Stimulated activated CD8-positive, alpha-beta memory T cell treated with anti-CD3 and anti-CD28 coated beads, Interleukin-2, amount 100 ng/mL, for 48 hours (primary cell): ENCODE measurements at places on chromosomes 16 and 17.

GRCh38 chr17:39954876-39955275 is 7.9 kb upstream of the GSDMA start:
- no peak for DNase-seq

DNA sequence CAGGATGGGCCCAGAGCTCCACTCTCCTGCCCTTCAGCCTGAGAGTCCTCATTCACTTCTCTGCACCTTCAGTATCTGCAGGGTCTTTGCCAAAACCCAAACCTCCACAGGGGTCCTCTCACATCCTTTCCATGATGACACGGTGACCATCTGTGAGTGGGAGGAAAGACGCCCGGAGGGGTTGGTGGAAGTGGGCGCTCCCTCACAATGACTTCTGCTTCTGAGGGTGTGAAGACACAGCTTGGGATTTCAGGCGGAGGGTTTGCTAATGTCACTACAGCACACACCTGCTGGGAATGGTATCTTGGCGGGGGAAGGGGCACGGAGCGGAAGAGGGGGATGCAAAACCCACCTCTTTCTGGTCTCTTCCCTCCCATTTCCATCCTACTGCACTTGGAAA is 115.1 kb upstream of the SDK2 start:
- DNase-seq = no peak

DNA sequence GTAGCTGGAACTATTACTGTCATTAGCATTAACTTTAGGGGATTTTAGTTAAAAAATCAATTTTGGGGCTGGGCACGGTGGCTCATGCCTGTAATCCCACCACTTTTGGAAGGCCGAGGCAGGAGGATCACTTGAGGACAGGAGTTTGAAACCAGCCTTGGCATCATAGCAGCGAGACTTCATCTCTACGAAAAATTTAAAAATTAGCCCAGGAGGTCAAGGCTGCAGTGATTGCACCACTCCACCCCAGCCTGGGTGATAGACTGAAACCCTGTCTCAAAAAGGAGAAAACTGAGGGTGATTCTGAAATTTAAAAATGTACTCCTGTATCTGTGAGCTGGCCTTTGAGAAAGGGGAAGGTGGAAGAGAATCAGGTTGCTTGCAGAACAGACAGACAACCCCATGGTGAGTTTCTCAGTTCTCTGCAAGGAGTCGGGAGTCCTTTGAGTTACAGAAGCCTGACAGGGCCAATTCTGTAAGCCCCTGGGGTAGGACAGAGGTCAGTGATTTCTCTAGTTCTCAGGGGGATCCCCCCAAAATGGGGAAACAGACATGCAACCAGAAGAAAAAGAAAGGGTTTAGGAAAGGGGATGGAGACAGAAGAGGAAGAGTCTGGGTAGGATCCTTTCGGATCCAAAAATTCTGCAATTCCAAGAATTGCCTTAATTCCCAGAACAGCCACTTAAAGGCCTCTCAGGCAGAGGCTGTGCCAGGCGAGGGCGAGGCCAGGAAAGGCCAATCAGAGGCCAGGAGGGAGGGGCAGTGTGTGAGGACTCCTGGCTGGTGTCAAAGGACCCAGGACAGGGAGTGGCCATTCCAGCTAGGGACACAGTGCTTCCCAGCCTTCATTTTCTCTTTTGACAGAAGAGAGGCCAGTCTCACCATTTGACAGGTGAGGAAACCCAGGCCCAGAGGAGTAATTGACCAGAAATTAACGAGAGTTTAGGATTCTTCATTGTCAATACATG is 6.7 kb downstream of the NUPR1 start:
- no peak for DNase-seq

DNA sequence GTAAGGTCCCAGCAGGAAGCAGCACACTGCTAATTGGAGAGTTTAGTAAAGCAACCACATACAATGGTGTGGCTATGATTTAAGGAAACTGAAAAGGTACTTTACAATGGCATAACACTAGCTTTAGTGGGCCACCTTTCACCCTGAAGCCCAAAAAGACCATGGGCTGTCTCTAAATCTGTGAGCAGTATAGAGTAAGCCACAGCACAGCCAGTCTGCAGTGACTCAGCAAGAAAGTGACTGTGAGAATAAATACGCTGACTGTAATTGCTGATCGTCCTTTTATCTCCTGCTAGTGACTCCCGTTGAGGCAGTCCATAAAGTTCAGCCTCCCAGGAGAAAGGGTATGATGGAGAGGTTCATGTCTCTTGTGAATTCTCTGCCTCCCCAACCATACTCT is 679.8 kb upstream of the KIF2B start:
- no peak for DNase-seq

DNA sequence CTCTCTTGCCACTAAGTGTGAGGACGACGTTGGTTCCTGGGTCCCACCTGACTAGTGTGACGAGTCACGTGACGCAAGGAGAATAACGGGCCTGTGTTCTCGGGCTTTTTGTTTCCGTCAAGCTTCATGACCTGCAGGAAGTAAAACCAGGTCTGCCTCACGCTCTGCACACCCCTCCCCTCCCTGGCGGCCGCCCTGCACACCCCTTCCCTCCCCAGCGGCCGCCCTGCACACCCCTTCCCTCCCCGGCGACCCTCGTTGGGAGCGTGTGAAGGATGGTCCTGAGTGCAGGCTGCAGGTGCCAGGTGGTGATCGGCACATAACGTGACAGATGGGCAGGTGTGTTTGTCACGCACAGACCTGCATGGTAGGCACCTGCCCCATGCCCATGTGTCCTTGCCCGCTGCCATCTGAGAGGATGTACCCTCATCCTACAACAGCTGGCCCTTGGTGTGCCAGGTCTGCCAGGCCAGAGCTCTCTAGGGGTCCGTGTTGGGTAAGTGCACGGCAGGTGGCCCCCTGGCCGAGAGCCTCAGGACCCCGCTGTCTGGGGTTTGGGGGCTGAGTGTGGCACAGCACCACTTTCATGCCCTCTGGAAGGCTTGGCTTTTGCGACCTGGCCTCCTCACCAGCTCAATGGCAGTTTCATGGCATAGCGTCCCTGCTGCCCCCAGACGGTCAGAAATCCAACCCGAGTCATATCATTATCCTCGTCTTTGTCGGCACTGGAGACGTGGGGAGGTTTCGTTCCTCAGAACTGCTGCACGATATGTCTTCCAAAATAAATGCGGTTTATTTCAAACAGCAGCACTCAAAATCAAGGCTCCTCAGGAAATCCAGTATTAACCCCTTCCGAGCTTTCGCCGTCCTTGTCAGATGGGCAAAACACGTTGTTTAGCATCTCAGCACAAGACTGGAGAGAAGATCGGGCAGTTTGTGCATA is 191.8 kb upstream of the CHMP6 start:
- DNase-seq = no peak

DNA sequence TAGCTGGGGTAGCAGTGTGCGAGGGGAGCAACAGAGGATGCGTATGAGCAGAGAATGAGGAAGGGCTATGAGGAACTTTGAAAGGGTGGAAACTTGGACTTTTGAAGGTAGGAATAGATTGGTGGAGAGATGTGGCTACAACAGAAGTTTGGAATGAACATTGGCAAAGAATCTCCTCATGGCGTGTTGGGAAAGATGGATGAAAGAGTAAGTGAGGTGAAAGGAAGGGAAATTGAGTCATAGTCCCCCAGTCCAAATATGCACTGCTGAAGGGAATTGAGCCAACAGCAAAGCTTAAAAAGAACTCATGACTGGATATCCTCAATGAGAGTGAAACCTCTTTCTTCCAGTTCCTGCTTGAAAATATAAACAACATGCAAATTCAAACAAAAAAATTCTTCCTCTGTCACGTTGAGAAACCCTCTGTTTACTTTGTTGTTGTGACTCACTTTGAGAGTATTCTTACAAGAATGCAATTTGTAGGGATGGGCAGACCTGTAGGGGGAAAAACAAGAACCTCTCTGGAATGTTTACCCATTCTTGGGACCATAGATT is 313.2 kb upstream of the KCNJ16 start:
- no peak for DNase-seq

DNA sequence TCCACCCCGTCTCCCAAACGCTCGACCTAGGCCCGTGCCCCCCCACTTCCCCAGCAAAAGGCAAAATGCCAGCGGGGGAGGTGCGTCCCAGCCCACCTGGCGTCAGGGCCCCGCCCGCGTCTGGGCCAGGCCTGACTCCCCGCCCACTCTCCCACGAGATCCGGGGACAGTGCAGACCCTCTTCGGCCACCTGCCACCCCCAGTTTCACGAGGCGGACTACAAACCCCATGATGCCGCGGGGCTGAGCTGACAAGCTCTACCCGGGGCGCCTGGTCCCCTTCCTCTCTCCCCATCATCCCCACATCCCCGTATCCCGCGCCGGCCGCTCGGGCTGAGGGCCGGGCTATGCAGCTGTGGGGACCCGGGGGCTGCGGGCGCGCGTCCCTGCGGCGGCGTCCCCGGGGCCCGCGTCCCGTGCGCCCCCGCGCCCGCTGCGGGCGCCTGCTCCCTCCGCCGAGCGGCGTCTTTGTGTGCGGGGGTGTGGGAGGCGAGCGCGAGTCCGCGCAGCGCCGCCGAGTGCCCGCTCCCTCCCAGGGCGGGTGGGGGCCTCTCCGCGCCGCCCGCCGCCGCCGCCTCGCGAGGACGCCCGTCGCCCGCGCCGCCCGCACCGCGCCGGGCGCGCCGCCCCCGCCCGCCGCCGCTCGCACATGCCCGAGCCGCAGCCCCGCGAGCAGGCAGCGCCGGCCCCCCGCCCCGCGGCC is at the start of gene ANKRD13B:
ANKRD13B (plus strand) TSS at position 283 of the 702 bp plus-strand sequence. CDS start 490 bp downstream, outside the sequence.
- DNase-seq = no peak

DNA sequence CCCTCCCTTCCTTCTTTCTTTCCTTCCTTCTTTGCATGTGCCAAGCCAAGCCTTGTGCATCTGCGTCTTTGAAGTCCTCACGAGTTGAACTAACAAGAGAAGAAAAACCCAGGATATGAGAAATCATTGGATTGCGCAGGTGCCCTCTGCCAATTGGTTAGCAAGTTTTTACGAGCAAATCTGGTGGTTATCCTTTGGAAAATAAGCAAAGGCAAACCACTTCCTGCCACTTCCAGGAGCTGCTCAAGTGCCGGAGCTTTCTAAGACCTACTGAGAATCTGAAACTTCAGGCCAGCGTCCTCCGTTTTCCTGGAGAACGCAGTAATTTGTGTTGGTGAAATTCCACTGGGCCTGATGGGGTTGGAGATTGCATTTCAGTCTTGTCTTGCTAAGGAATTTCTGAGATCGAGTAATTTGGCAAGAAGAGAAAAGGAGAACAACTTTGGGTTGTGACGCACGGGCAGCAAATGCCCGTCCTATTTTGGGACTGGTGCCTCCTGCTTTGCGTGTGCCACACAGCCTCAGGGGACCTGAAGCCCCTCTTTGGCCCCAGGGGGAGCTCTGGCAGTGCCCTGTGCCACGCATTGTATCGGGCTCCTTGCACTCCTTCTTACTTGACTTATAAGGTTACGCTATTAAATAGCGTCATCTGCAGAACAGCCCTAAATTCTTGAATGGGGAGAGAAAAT is 56.4 kb downstream of the CMIP start:
- DNase-seq = no peak
